Mucosa of gallbladder (tissue), 1 donor: ENCODE measurements at places on chromosomes 4 and X. TPM values are rescaled to one million over a fixed set of nuclear protein-coding genes. Genes with fewer than 3 reads are reported as not detected.

- no peak for DNase-seq
Observed at GRCh38 chr4:113016377-113016776, 33.1 kb upstream of the ANK2 start.

DNA sequence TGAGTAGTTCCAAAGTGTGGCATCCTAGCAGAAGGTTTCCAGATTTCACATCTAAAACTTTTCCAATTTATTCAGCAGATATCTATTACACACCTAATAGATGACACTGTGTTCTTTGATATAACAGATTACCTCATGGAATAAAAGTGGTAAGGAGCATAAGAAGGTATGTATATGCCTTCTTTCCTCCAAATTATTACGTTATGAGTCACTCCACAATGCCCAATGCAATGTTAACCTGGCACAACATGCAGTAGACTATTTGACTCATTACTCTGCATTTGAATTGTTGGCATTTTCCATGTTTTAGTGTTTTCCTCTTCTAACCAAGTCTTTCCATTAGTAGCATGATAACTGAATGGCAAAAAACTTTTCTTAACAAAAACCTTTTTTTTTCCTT lies 383.6 kb downstream of the ADGRL3 start:
- DNase-seq: no peak

DNA sequence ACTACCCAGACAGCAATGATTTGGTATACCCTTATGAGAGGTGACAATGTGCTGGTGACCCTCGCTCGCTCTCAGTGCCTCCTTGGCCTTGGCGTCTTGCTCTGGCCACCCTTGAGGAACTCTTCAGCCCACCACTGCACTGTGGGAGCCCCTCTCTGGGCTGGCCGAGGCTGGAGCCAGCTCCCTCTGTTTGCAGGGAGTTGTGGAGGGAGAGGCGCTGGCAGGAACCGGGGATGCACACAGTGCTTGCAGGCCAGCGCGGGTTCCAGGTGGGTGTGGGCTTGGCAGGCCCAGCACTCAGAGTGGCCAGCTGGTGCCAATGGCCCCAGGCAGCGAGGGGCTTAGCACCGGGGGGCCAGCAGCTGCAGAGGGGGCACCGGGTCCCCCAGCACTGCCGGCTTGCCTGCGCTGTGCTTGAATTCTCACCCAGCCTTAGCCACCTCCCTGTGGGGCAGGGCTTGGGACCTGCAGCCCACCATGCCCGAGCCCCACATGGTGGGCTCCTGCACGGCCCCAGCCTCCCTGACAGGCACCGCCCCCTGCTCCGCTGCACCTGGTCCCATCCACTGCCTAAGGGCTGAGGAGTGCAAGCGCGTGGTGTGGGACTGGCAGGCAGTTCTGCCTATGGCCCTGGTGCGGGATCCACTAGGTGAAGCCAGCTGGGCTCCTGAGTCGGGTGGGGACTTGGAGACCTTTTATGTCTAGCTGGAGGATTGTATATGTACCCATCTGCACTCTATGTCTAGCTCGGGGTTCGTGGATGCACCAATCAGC lies 857.0 kb upstream of the IGFBP7 start:
- no peak for DNase-seq

DNA sequence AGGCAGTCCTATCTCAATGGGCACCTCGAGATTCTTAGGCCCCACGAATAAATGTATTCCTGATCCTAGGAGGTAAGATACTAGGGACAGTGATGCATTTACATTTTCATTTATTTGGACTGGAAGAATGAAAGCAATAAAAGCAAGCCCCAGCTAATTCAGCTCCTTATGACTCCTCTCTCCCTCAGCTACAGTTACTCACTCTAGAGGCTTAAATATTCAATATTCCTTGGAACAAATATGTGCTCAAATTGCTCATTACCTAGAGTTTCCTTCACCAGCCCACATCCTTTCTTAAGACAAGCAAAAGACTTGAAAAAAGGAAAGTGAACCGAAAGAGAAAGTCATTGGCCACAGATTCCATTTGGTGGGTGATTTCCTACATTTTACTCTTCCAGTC lies 13.9 kb downstream of the PAGE2 start:
- DNase-seq: no peak

NHS gene
- total RNA-seq: 5.6 TPM
